ENCODE measurements at places on chromosomes 13 and 19.

- DNase-seq = peak; percentile 34
Measured at GRCh38 chr13:93776936-93777335, 550.3 kb downstream of the GPC6 start.

DNA sequence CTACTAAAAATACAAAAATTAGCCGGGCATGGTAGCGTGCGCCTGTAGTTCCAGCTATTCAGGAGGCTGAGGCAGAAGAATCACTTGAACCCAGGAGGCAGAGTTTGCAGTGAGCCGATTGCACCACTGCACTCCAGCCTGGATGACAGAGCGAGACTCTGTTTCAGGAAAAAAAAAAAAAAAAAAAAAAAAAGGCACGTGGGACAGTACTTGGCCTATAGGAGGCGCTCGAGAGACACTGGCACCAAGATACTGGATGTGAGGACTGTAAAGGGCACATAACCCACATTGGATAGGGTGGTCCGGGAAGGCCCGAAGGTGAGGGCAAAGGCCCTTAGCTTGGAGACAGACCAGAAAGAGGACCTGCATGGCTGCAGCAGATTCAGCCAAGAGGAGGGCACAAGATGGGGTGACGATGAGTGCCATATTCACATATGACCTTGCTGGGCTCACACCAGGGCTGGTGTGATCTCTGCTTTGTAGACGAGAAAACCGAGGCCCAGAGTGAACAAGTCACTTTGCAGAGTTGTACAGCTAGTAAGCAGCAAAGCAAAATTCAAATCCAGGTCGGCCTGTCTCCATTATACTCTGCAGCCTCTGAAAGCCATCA, 89.4 kb downstream of the DPF1 start:
- no peak for DNase-seq

DNA sequence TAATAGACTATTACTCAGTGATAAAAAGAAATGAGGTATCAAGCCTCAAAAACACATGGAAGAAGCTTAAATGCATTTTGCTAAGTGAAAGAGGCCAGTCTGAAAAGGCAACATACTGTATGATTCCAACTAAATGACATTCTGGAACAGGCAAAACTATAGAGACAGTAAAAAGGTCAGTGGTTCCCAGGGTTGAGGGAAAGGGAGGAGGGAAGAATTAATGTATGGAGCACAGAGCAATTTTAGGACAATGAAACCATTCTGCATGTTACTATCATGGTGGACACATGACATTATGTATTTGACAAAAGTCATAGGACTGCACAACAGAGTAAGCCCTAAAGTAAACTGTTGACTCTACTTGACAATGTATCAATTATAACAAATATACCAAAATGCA, 5.7 kb upstream of the SERPINE3 start:
- DNase-seq = no peak

DNA sequence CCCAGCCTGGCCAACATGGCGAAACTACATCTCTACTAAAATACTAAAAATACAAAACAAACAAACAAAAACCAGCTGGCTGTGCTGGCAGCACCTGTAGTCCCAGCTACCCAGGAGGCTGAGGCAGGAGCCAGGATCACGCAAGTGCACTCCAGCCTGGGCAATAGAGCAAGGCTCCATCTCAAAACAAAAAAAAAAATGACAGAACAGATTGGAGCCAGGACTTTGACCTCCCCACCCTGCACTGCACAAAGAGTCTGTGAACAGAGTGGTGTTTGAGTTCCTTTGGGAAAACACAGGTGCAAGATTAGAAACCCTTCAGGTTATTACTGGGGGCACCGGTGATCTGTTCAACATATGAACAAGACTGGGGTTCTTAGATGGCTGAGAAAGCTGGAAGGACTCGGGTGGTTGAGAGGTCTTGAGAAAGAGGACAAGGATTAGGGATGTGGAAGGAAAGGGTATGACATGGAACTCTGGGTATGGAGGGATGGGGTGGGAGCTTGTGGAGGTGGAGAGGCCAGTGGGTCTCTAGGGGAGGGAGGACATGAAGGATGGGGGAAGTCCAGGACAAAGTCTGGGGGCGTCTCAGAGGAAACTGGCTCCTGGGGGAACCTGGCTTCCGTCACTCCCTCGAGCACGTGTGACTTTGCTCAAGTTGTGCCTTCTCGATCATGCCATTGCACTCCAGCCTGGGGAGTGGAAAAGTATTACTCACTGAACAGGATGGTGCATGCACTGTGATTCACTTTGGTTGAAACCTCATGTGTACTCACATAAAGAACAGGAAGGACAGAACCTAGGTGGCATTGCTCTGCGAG, 25.9 kb downstream of the RCN3 start:
- DNase-seq = peak; percentile 45

GRCh38 chr13:100301418-100301817, 212.5 kb downstream of the PCCA start:
- DNase-seq = no peak

All from GM04503 (cell line).